Cortex of kidney (tissue), 1 donor: ENCODE measurements at places on chromosomes 7 and 10.

GRCh38 chr10:132899751-132900065 lies 42.7 kb downstream of the CFAP46 start:
- no peak for DNase-seq

DNA sequence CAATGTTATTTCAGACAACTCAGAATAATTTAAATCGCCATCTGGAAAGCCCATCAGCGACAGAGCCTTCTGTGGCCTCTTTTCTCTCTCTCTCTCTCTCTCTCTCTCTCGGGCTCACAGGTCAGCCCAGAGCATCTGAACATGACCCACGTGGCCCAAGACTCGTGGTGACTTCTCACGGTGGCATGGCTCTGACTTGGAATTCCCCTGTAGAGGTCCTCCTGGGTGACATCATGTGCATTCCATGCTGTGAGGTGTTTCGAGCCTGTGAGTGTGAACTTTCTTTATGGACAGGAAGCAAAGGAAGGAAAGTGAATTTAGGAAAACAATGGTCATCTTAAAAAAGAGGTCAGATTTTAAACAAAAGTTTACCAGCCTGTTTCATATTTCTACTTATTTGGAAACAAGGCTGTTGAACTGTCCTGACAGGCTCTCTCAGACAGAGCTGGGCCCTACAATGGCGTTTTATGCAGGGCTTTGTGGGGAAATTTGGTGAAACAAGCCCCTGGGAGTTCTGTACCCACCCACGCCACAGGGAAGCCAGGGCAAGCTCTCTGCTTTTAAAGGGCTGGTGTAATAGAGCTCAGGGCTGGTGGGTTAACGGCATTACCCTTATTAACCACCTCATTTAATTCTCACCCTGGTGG lies 359.7 kb upstream of the ZNF32 start:
- DNase-seq: no peak

- DNase-seq: no peak
These were observed 44.3 kb upstream of the ARL4A start for GRCh38 chr7:12643001-12643643.

GRCh38 chr7:41720046-41720445 lies 17.2 kb upstream of the INHBA start:
- no peak for DNase-seq

- no peak for DNase-seq
These were observed 108.1 kb upstream of the INSIG1 start for GRCh38 chr7:155189590-155189989.

GRCh38 chr7:72334698-72335097 lies 77.4 kb downstream of the CALN1 start:
- no peak for DNase-seq

DNA sequence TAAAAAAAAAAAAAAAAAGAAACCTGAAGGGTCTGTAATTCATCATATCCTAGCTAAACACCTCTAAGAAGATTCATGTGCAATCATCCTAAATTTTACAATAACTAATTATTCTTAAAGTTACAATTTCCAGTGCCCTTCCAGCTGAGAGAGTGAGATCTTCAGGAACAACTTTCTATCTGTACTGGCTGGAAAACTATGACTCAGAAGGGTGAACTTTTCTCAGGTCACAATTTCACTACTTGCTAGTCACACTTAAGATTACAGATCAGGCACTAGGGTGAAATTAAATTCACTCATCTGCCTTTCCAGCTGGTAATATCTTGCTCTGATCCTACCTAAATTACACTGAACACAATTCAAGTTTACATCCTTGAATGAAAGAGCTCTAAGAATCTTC lies 158.8 kb downstream of the ANK3 start:
- no peak for DNase-seq

DNA sequence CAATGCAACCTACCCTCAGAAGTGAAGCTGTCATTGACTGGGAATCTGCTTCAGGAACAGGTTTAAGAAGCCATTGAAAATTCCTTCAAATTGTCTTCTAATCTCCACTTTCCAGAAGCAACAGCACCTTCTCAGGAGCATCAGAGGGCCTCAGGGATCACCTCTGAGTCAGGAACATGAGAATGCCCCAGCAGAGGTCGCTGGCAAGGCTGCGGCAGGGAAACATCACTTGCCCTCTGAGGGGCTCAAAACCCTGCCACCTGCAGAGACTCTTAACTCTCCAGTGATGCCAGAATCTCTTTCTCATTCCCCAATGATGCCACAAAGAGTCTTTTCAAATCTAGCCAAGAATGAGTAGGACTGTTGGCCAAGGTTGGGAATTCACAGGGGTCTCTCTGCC lies 5.9 kb upstream of the MAPK8 start:
- DNase-seq: no peak

GRCh38 chr7:104552102-104552501 lies 223.7 kb downstream of the LHFPL3 start:
- no peak for DNase-seq

DNA sequence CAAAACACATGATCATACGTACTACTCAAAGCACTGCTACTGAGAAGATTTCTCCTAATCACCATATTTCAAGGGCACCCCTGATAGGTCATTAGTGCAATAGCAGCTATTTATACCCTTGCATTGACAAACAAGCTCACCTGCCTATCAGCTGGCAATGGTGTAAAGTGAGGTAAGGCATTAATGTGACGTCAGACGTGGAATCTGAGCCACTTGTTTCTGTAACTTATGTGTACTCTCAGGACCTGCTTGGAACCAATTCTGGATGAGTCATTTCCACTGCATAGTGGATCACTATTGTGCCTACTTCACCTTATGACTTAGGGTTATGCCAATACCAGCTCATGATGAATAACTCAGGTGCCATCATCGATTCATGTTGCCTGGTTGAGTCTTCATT lies 628.5 kb upstream of the CELF2 start:
- DNase-seq: no peak

- no peak for DNase-seq
These were observed 76.4 kb upstream of the CCNY start for GRCh38 chr10:35259769-35260397.

DNA sequence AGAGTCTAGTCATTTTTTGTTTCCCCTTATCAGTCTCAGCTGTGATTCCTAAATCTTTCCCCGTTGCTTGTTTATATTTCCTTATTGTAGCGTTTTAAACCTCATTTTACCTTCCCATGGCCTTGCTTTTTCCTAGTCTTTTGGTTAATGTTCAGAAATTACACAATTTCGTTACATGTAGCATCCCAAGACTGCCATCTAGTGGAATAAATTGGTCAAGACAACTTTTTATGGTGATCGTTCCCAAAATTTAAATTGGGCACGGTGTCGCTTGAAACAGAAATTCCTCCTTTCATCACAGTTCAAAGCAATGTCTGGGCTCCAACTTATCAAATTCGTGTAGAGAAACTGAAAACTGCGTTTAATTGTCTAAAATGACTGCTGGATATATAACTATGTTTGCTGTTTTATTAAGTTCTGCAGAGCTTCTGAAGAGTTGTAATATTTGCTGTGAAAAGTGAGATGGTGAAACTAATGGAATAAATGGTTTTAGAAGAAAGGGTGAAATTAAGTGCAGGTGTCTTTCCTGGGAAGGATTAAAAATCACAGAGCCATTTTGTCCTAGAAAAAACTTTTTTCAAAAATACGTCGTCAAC lies 370.2 kb downstream of the PHF14 start:
- DNase-seq: no peak

DNA sequence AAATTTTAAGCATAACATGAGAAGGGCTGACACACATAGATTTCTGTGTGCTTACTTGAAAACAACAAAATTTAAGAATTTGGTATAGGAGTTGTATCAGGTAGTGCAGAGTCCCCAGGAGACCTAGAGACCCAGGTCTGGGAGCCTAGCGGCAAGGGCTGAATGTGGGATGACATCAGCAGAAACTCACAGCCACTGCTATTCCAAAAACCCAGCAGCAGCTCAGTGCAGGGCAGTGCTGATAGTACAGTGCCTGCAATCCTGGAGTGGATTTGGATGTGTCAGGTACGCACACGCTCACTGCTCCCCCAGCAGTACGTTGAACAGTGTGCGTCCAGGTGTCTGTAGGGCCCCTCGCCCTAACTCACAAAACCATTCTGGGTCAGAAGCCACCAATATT lies 87.1 kb downstream of the EGFR start:
- DNase-seq: no peak

DNA sequence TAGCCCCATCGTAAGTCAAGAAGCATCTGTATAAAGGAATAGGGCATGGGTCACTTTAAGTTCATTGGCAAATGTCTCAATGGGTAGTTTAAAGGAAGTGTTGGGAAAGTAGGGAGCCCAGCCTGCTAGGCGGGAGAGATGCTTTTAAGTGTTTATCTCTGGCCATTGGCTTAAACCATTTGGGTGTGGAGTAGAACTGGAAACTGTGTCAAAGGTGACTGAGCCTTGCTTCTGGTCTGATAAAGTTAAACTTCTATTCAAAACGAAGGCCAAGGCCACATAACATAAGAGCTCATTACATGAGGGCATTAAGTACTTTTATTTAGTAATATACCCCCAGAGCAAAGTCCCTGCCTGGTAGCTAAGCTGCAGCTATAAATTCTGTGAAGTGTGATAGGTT lies 148.7 kb downstream of the SPAG6 start:
- DNase-seq: no peak

DNA sequence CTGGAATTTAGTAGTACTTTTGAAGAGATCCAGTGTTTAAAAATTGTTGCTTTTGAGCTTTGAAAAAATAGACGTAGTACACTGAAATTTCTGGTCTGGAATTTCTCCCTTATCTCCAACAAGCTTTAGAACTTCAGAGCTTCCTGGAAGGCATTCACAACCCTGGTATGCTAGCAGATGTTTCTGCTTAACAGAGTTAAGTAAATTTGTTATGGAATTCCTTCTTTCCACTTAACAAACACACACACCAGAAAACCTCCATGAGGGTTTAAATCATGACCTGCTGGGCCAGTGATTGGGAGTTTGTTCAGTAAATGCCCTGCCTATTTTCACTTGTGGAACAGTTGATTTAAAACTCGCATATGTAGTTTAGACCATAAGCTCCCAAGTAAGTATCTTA lies 13.7 kb downstream of the ASB15 start:
- DNase-seq: no peak

- DNase-seq: no peak
These were observed 41.8 kb downstream of the CLRN3 start for GRCh38 chr10:127850944-127851343.

- no peak for DNase-seq
These were observed 276.9 kb downstream of the DOCK4 start for GRCh38 chr7:111929264-111929663.

GRCh38 chr10:101485681-101486554 lies 102.1 kb downstream of the POLL start:
- no peak for DNase-seq

DNA sequence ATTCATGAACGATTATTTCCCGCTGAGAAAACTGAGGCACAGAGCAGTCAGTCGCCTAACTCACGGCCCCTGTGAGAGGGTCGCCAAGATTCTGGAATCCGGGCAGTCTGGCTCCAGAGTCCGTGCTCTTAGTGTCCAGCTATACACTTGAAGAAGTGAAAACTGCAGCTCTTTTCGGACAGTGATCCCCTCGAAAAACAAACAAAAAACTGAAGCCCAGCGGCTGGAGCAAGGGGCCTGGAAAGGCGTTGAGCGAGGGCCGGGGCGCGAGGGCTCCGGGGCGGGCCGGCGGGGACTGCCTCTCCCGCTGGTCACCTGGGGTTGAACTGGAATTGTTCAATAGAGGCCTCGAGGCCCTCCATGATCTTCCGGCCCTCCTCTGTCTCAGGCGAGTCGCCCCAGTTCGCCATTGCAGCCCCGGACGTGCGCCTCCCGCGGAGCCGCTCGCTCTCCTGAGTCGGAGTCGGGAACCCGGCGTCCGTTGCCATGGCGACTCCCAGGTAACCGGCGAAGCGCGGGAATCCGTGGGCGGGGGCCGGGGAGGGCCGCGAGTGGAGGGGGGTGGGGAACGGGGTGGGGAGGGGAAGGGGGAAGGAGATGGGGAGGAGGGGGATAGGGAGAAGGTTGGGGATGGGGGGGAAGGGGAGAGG lies 881 bp downstream of the C10orf67 start:
- DNase-seq: no peak

- DNase-seq: no peak
These were observed 88.4 kb upstream of the SMNDC1 start for GRCh38 chr10:110392868-110393740.

DNA sequence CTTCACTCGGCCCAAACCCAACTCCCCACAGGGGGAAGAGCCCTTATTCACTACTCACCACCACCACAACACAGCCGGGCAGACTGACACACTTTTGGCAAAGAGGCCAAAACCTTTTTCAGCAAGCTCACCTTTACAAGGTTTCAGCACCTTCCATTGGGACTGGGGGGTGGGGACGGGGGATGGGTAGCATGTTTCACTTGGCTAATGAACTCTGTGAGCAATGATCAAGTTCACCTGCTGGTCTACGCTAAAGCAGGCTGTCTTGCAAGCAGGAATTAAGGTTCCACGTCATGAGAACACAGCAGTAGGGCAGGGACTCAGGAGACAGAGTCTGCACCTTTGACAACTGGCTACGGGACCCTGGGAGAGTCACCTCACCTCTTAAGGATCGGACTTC lies 7.0 kb downstream of the FAM53B start:
- no peak for DNase-seq

DNA sequence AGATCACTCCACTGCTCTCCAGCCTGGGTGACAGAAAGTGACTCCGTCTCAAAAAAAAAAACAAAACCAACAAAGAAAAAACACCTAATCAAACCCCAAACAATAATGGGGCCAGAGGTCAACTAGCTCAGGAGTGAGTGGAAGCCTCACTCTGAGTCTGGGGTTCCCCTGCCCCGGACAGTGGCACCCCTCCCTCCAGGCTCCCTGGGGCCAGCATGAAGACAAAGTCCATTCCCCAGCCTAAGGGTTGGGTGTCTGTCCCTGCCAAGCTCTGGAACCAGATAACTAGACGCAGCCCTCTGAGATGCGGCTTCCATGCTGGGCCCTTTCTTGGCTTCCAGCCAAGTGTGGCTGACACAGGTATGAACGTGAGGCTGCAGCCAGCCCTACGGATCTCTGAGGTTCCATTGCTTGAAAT lies 1.7 kb upstream of the FUOM start:
- no peak for DNase-seq

DNA sequence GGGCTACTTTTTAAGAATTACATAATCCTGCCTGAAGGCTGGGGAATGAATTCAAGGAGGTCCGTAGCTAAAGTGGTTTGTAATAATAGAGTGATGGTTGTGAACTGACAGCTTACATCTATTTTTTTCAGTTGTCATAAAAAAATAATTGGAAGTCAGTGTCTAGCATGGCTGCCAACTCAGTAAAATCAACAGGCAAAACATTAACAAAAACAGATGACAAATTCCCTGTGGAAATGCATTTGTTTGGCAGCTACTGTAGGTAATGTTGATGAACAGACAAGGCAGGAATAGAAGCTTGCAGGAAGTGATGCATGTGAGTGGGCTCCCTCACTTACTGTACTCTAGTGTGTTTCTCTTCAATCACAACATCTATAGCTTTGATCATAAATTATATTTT lies 766.0 kb upstream of the POT1 start:
- no peak for DNase-seq
